Smooth muscle cell of the pulmonary artery (primary cell): ENCODE measurements at places on chromosomes 7 and 10. TPM values are rescaled to one million over a fixed set of nuclear protein-coding genes. Genes with fewer than 3 reads are reported as not detected.

DLX6 gene
- 0.20 and 0.23 TPM in 2 replicates for total RNA-seq

LHFPL3 gene
- total RNA-seq = not detected in 2 replicates

KLHDC10 gene
- 33.1 and 35.2 TPM in 2 replicates for total RNA-seq

RBP4 gene
- 0.59 and 1.7 TPM in 2 replicates for total RNA-seq

PKD2L1 gene
- not detected in 2 replicates for total RNA-seq

CALHM1 gene
- not detected in 2 replicates for total RNA-seq

NAT16 gene
- total RNA-seq = not detected in 2 replicates

ITIH5 gene
- total RNA-seq = 3.6 and 24.9 TPM in 2 replicates

ENTPD7 gene
- 25.9 and 49.5 TPM in 2 replicates for total RNA-seq

SPDYE8 gene
- not detected in 2 replicates for total RNA-seq

SCART1 gene
- 2.5 and 2.8 TPM in 2 replicates for total RNA-seq

SLC13A1 gene
- total RNA-seq = not detected in 2 replicates

AOAH gene
- total RNA-seq = not detected in 2 replicates

ARMH3 gene
- total RNA-seq = 11.2 and 11.7 TPM in 2 replicates

SMKR1 gene
- 0.20 TPM in 1 of 2 replicates, not detected in the other for total RNA-seq

CHRM2 gene
- 3.0 and 8.7 TPM in 2 replicates for total RNA-seq
